Pancreas (tissue), 10 donors: ENCODE measurements at places on chromosomes 1 and 21.
A peak's percentile ranks its signal among the peaks of the same experiment; 100 is the strongest.

DNA sequence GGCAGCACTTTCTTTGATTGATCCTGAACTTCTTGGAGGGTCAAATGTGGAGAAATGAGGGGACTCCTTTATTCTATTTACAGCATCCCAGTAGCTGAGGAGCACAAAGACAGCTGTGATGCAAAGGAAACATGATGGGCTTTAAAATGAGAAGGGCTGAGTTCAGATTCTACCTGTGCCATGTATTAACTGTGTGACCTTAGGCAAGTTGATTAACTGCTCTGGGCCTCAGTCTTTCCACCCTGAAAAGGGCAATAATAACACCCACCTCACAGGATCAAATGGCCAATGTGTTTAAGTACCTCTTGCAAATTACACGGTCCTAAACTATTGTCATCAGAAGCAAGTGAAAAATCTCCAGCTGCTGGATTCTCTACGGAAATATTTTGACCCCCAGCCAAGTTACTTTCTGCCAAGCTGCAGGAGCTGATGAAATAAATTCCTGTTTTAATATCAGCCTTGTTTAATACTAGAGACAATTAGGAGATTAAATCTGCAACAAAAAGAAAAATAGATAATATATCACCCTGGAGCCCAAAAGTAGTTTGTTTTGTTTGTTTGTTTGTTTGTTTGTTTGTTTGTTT lies 15.7 kb downstream of the TMEM81 start:
- H3K36me3 ChIP-seq = no peaks in the 10 kb centered on the region
- no peak for DNase-seq
- no peaks in the 10 kb centered on the region for H3K27me3 ChIP-seq
- no peaks in the 10 kb centered on the region for H3K4me1 ChIP-seq
- H3K4me3 ChIP-seq = no peak overlapping the region

DNA sequence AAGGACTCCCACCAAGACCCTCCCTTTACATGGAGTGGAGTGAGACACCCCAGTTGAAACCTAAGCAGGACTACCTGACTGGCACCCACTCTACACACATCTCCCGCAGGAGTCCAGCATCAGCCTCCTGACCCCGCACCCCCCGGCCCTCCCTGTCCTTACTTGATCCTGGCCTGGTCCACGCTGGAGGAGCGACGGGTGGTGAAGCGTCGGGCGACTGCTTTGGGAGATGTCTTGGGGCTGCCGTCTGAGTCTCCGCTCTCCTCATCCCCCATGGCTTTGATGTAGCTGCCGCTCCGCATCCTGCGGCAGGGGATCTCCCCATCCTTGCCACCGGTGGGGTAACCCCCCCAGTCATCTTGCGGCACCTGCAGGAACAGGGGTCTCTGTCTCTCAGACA lies 29.5 kb downstream of the DLGAP3 start:
- no peaks in the 10 kb centered on the region for H3K4me1 ChIP-seq
- H3K27me3 ChIP-seq = no peaks in the 10 kb centered on the region
- no peaks in the 10 kb centered on the region for H3K36me3 ChIP-seq
- DNase-seq = no peak
- no peak overlapping the region for H3K27ac ChIP-seq

DNA sequence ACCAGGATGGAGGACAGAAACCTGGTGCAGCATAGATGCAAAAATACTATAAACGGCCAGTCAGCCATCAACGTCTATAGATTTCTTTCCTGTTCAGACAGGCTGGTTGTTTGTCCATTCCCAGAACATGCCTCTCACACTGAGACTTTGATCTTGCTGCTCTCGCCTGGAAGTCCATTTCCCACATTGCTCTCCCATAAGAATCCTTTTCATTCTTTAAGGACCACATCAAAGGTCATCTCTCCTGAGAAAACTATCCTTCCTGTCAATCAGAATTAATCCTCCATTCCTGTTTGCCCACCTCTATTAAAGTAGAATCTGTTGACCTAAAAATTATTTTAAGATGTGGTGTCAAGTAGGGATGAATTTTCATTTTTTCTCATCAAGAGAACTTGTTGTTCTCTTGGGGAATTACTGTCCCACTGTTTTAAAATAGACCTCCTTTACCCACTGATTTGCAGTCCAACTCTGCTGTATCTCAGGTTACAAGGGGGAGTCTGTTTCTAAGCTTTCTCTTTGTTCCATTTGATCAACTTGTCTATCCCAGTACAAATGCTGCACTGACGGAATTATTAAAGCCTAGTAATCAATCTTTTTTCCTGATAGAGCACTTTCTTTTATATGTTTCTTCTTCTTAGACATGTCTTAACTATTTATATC lies 172.7 kb downstream of the PATJ start:
- H3K4me1 ChIP-seq = no peaks in the 10 kb centered on the region
- H3K27ac ChIP-seq = no peak overlapping the region
- DNase-seq = no peak
- no peak overlapping the region for H3K4me3 ChIP-seq
- H3K36me3 ChIP-seq = peaks cover 19% of the 10 kb centered on the region

DNA sequence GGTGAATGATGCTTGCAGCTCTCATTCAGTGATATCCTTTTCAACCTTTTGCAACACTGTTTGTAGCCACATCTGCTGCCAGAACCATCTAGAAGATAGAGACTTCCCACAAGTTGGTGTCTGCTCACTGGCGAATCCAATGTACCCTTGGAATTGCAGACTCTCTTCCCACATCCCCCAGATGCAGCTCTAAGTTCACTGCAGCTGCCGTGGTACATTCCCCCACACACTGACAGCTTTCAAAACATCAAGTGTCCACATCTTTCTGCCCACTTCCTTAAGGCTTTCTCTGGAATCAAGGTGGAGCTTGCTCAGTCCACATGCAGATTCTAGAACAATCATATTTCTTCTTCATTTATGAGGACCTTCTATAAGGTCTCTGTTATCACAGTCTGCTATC lies 99.2 kb downstream of the PLPPR4 start:
- no peaks in the 10 kb centered on the region for H3K4me1 ChIP-seq
- DNase-seq = no peak
- H3K4me3 ChIP-seq = no peak overlapping the region
- H3K27me3 ChIP-seq = no peaks in the 10 kb centered on the region
- H3K27ac ChIP-seq = no peak overlapping the region
- H3K36me3 ChIP-seq = no peaks in the 10 kb centered on the region

DNA sequence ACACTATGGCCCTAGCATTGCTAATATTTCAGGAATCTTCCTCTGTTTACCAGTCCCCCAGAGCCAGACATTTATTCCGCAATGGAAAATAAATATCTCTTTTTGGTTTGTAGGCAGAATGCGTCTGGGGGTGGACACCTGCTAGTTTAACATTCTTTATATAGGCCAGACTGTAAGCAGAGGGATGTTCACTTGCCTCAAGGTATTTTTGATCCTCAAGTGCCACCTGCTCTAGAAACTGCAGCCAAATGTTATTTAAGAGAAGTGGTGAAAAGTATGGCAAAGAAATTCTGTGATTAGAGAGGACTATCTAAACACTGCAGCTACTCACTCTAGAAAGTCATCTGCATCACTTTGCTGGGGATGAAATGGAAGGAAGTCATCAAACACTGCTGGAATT lies 164.7 kb downstream of the NEGR1 start:
- no peaks in the 10 kb centered on the region for H3K4me1 ChIP-seq
- H3K27me3 ChIP-seq = no peaks in the 10 kb centered on the region
- H3K36me3 ChIP-seq = no peaks in the 10 kb centered on the region
- H3K4me3 ChIP-seq = no peak overlapping the region

DNA sequence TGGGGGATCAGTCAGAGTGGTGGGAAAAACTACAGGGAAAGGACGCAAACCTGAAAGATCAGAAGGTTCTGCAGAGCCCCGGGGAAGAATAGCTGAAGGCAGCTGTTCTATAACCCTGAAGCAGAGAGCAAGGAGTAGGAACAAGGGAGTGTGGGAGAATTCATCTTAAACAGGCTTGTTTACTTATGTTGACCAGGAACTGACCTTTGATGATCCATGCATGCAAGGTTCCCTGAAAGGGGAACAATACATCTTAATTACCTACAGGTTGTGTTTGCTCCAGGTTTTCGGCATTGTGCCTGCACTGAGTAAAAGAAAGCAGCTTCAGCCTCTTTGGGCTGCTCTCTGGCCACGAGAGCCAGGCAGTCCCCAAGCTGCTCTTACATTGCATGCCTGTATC lies 18.7 kb upstream of the FAM43B start:
- H3K4me3 ChIP-seq = no peak overlapping the region
- H3K4me1 ChIP-seq = no peaks in the 10 kb centered on the region
- no peak overlapping the region for H3K27ac ChIP-seq
- no peaks in the 10 kb centered on the region for H3K36me3 ChIP-seq
- DNase-seq = no peak

DNA sequence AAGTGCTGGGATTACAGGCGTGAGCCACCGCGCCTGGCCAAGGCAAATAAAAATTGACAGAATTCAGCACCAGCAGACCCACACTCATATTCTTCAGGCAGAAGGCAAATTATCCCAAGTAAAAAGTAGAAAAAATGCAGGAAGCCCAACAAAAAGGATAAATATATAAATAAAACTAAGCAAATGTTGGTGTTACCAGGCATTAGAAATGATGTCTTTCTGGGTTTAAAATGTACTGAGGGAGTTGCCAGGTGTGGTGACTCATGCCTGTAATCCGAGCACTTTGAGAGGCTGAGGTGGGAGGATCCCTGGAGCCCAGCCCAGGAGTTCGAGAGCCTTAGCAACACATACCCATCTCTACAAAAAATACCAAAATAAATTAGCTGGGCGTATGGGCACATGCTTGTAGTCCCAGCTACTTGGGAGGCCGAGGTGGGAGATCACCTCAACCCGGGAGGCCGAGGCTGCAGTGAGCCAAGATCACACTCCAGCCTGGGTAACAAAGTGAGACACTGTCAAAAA lies 6.3 kb downstream of the INTS11 start:
- peak overlapping the region; percentile 42 for H3K27ac ChIP-seq
- H3K36me3 ChIP-seq = peaks cover 13% of the 10 kb centered on the region
- H3K4me3 ChIP-seq = no peak overlapping the region
- peak; percentile 64 for DNase-seq
- no peaks in the 10 kb centered on the region for H3K27me3 ChIP-seq
